ENCODE measurements at places on chromosomes 5 and 9.

DNA sequence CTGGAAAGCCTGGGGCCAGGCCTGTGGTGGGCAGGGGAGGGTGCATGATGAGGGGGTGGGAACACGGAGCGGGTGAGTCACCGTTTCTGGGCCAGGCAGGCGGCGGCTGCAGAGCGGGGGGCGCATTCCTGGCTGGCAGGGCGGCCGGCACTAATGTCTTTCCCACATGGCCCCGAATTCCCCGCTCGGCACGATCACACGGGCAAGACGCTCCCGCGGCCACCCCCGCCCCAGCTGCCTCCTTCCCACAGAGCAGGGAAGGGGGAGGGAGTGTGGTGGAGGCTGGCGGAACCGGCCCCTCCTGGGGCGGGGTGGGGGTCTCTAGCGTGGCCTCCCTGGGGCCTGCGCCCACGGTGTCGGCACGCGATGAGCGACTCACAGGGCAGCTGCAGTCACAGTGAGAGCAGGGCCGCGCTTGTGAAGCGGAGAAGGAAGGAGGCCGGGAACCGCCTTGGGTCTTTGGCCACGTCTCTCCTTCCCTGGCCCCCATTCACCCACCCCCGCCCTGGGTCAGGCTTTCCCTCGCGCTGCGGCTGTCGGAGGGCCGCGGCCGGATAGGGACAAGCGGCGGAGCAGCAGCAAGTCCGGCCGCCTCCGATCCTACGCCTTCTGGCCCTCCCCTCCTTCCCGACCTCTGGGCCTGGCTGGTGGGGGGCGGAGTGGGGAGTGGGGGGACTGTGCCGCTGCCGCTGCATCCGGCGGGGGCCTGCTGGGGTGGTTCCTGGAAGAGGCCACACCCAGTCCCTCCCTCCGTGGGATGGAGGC is 48.9 kb downstream of the CXXC5 start:
- peak; percentile 59 for DNase-seq

GRCh38 chr9:113875459-113876150 is 504 bp upstream of the ZNF618 start:
- DNase-seq: no peak

GRCh38 chr5:88483964-88484672 is 215.5 kb upstream of the TMEM161B start:
- DNase-seq: no peak

- no peak for DNase-seq
These were observed 19.1 kb upstream of the EDIL3 start for GRCh38 chr5:84403773-84404172.

DNA sequence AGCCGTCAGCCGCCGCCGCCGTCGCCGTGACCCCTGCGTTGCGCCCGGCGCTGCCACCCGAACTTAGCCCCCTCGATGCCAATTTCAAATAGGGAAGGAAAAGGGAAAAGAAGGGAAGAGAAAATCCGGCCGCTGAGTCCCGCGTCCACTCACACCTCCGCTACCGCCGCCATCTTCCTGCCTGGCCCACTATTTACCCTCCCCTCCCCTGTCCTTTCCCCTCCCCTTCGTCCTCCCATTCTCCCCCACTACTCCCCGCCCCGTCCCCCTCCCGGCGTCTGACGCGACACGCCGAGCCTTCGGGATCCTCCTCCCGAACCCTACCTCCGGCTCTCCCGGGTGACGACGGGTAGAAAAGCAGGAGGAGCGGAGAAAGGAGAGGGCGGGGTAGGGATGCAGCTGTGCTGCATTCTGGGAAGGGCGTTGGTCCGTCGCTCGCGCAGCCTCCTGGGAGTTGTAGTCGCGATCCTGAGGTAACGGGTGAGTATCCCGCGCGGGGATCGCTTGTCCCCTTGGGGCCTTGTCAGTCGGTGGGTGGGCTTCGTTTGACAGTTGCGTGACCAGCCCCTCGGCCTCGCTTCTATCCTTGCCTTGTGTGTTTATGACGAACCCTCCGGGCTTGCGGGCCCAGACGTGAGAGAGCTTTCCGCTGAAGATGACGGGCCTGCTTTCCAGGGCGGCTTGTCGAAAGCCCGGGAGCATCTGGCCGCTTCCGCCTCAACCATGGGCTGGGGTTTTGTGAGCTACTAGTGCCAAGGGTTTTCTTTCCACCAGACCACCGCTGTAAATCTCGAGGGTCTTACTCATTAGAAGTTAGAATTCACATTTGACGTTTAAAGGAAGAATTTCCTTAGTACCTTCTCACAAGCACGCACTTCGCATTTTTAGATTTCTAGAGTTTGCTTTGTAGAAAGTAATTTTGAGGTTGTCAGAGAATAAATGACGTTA is at the start of the genes CERT1 and POLK:
CERT1 (minus strand) TSS at position 195 of the 948 bp plus-strand sequence. CDS start 422 bp downstream, outside the sequence.
POLK (plus strand) TSS at position 457 of the 948 bp plus-strand sequence.
- peak; percentile 95 for DNase-seq

DNA sequence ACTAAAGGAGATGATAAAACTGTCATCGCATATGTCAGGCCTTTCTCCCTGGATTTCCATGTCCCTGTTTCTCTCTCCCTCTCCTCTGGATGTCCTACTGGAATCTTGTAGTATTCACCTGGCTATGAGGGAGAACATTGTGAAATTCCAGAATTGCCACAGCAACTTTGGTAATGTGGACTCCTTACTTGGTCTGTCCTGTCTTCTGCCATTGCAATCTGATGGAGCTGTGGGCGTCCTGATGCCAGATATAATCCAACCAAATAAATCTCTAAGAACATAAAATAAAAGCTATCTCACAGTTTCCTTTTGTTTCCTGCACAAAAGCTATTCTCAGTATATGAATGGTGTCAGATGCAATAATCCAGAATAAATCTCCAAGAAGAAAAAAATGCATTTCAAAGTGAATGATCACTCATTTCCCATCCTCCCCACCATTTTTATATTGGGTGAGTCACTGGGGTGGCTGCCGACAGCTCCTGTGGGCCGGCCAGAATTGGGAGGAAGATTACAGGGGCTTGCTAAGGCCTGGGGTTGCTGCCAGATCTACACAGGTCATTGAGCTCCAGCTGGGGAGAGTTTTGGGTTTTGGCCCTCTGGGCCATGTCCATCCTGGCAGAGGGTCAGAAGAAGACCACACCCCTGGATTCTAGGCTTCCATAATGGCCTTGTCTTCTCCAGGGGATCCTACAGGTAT is 160.7 kb upstream of the PITX1 start:
- DNase-seq: peak; percentile 9

- DNase-seq: no peak
These were observed 149.6 kb upstream of the ATP10B start for GRCh38 chr5:161001604-161002003.

DNA sequence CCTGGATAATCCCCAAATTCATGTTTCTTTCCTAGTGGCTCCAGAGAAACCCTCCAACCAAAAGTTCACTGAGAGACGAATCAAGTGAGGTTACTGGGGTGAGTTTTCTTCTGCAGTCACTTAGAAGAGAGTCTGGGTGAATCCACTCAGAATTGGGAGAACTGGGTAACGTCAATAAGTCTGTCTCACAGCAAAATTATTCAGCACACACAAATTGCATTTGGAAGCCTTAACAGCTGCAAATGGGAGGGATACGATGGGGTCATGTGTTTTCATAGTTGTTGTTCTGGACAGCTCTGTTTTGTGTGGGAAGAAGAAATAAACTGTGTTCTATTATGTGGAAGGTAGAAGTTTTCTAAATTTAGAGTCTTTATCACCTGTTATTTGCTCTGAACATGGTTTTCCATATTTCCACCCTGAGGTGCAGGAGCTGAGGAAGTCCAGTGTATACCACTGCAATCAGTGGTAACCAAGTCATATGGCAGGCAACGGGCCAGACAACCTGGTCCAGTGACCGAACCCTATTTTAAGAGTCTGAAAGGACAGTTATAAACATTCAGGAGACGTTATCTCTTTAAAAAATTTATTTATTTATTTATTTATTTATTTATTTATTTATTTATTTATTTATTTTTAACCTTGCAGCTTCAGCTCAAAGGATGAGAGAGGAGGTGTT is 21.9 kb downstream of the MARCHF3 start:
- DNase-seq: no peak
